HuH-7.5 (cell line): ENCODE measurements at places on chromosomes 3 and 15.

GRCh38 chr15:49815526-49815925 lies 194.7 kb downstream of the DTWD1 start:
- no peak for DNase-seq

DNA sequence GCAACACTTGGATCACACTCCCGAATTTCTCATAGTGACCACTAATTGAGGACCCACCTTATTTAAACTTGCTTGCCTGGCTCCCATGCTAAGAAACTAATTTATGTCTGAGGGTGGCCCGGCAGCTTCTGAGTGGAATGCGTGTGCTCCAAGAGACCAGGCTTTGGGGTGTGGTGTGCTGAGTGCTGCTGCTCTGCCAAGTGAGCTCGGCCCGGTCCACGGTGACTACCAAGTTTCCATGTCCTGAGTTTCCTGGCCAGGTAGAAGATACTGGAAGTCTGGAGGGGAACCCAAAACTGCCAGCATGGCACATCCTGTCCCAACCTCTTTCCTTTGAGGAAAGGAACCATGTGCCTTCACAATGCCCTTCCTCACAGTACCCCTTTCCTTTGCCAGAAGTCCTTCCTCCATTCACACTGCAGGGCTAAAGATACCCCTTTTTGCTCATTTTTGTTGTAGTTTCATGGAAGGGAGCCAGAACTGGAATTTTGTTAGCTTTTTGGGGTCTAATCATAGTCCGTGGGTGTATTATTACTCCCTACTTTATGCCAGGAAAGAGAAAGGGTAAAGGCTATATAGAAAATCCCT lies 59.1 kb upstream of the ACAD9 start:
- no peak for DNase-seq

GRCh38 chr3:129655291-129655700 lies 48.8 kb upstream of the PLXND1 start:
- DNase-seq = no peak

GRCh38 chr15:101187820-101188636 lies 63.8 kb downstream of the CHSY1 start:
- no peak for DNase-seq

- no peak for DNase-seq
Measured at GRCh38 chr3:6825524-6825923, 35.4 kb upstream of the GRM7 start.

- no peak for DNase-seq
Measured at GRCh38 chr3:144052275-144052674, 80.7 kb downstream of the DIPK2A start.

GRCh38 chr3:11530153-11530721 lies 113.5 kb downstream of the VGLL4 start:
- DNase-seq = no peak

DNA sequence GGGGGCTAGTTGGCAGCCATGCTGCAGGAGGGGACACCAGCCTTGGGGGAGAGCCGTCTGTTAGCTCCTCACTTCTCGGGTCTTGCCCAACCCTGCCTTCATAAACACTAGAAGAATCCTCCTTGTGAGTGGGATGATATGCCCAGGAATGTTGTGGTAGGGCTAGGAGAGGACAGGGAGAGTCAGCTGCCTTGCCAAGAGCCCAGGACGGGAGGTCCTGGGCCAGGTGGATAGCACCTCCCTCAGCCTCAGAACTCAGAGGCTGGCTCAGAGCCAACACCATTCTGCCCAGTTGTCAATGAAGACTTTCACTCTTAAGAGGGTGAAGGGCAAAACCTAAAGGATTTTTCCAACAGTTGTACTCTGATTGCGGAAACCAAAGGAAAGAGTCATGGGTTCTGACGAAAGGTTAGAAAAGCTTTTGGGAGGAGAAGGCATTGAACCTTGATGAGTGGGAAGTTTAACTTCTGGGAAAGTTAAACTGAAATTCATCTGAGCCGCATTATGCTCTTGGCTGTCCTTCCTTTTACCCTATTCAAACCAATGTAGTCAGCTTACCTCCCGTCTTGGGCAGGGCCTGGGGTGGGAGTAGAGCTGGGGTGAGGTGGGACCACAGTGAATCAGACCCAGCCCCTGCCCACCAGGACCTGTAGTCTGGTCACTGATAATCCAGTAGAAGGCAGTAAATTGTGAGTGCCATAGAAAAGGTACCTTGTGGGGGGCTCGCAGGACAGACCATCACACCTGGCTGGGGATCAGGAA lies 81.9 kb downstream of the FAM43A start:
- DNase-seq = no peak

GRCh38 chr3:108150200-108150599 lies 59.4 kb upstream of the CD47 start:
- no peak for DNase-seq

DNA sequence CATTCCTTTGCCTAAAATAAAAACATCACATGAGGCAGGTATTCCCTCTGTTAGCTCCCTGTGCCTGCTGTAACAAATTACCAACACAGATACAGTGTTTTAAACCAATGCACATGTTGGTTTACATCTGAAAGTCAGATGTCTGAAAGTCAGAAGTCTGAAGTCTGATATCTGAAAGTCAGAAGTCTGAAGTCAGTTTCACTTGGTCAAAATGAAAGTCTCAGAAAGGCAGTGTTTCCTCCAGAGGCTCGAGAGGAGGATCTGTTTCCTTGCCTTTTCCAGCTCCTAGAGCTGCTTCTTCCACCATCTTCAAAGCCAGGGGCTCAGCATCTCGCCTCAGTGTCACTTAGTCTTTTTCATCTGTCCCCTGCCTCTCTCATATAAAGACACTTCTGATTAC lies 22.0 kb downstream of the SST start:
- no peak for DNase-seq

- DNase-seq = no peak
Measured at GRCh38 chr3:86880066-86880465, 110.9 kb downstream of the VGLL3 start.

DNA sequence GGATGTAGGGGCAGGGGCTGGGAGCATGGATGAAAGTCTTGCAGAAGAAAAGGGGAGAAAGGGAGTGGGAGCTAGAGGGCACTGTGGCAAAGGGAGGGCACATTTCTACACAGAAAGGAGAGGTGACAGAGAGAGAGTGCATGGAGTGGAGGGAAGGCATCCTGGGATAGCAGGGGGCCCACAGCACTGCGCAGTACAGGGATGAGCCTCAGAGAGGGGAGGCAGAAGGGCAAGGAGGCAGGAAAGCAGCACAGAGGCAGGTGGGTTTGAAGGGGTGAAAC lies 5.4 kb downstream of the STOML1 start:
- DNase-seq = no peak
